H9 (cell line): ENCODE measurements at places on chromosomes 11 and 22.

GRCh38 chr11:47860536-47860935 is 12.4 kb upstream of the NUP160 start:
- no peak for DNase-seq

DNA sequence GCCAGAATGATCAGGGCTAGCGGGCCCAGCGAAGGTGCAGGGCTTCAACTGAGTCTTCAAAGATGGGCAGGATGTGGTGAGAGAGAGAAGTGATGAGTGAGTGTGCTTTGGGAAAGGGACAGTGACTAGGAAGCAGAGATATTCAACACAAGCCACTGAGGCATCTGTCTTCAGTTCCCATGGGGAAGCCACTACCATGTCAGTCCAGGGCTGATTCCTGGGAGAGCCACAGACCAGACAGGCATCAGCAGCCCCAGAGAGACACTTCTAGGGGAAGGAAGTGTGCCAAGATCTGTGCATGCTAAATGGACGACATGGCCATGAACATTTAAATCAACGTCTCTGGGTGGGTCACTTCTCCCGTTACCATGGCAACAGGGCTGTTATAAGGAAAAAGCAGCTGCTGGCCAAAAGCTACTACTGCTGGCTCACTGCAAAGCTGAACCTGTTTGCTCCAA is 28.5 kb downstream of the P4HA3 start:
- DNase-seq, result no peak

- no peak for DNase-seq
Measured at GRCh38 chr11:57440744-57441414, 14.0 kb upstream of the SLC43A3 start.

DNA sequence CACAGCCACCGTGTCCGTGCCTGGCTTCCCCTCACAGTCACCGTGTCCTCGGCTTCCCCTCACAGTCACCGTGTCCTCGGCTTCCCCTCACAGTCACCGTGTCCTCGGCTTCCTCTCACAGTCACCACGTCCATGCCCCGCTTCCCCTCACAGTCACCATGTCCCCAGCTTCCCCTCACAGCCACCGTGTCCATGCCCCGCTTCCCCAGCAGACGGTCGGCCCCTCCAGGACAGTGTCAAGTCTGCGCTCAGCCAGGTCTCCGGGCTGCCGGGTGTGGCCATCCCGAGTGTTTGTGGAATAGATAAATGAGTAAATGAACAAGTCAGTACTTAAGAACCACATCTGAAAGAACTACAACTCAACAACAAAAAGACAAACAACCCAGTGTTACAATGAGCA is 23.8 kb downstream of the WNT7B start:
- no peak for DNase-seq

- no peak for DNase-seq
Measured at GRCh38 chr11:119426142-119426541, 3.2 kb upstream of the THY1 start.
